SK-N-SH (cell line): ENCODE measurements at places on chromosomes 13 and 19. TPM values are rescaled to one million over a fixed set of nuclear protein-coding genes. Genes with fewer than 3 reads are reported as not detected.

FCER2 gene
- not detected in 2 replicates for polyA plus RNA-seq

SELENOV gene
- polyA plus RNA-seq = 0.08 and 0.11 TPM in 2 replicates

NANOS3 gene
- 0.53 and 0.57 TPM in 2 replicates for polyA plus RNA-seq

DKKL1 gene
- polyA plus RNA-seq = 0.36 and 0.47 TPM in 2 replicates

EIF3K gene
- 405 and 484 TPM in 2 replicates for polyA plus RNA-seq

CALR3 gene
- polyA plus RNA-seq = not detected in 2 replicates

DAPK3 gene
- polyA plus RNA-seq = 118 and 142 TPM in 2 replicates

TMEM150B gene
- polyA plus RNA-seq = not detected in 2 replicates

PCDH17 gene
- 0.13 and 0.21 TPM in 2 replicates for polyA plus RNA-seq

KLC3 gene
- 0.75 and 1.2 TPM in 2 replicates for polyA plus RNA-seq

AP1M2 gene
- polyA plus RNA-seq = 0.05 and 0.30 TPM in 2 replicates
